ENCODE measurements at places on chromosomes 3 and 15. TPM values are rescaled to one million over a fixed set of nuclear protein-coding genes. Genes with fewer than 3 reads are reported as not detected.

DNA sequence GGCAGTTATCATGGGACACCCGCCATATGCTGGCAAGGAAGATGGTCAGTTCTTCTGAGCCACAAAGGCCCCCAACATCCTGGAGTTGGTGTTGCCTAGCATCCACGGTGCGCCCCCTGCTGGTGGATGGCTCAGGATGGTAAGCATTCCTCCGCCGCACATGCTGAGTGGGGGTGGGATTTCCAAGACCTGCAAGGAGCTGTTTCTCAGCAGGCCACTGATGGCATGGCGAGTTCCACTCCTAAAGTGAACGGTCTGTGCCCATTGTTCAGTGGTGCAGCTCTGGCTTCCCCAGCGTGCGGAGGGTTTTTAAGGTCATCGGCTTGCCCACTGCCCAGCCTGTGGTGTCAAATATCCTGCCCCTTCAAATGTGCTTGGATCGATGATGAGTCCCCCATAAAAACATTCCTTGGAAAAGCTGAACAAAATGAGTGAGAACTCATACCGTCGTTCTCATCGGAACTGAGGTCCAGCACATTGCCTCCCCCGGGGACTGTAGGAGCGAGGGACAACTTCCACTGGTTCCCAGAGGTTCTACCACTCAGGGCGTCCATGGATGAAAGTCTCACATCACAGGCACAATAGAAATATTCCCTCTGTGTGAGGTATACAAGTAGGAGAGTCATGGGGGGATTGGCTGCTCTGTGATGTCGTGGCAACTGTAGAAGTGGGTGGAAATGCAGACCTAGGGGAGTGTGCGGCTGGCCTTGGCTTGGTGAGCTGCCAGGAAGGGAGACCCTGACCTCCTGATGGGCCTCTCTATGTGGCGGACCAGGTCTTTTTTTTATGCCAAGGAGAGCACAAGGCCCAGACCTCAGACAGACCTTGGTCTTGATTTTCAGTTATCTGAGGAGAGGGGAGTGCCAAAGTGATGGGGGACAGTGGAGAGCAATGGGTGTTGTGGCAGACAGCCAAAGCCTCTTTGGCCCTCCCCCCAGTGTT, 102.0 kb downstream of the SNRPN start:
- peak; percentile 30 for DNase-seq

GRCh38 chr3:160719710-160720109, 36.3 kb upstream of the PPM1L start:
- DNase-seq: no peak

DNA sequence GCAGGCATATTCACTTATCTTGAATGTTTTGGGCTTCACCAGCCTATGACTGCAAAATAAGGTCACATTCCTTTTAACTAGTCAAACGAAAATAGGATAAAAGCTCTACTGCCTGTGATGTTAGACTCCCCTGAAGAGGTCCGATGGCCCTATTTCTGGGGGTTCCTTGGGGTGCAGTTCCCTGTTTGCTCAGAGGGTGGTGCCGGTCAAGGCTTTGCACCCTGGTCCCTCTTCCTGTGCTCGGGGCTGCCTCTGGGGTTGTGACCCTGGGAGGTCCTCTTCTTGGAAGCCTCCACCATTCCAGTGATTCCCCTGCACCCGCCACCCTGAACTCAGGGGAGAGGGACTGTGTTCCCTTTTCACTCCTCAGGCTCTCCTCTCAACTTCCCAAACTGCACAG, 86.7 kb upstream of the ANKRD34C start:
- DNase-seq: no peak

- DNase-seq: no peak
These were observed 23.9 kb downstream of the EHD4 start for GRCh38 chr15:41948490-41948889.

DNA sequence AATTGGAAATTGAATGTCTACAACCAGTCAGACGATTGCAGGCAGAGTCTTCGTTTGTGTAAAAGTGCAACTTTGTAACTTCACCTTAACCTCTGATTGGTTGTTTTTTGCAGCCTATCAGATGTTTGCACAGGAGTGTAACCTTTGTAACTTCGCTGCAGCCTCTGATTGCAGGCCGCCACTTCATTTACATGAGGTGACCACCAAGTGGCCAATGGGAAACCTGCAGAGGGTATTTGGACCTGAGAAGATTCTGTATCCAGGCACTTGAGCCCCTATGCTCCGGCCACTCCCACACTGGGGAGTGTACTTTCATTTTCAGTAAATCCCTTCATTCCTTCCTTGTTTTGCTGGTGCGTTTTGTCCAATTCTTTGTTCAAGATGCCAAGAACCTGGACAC, 68.1 kb upstream of the PFN2 start:
- DNase-seq: no peak

DNA sequence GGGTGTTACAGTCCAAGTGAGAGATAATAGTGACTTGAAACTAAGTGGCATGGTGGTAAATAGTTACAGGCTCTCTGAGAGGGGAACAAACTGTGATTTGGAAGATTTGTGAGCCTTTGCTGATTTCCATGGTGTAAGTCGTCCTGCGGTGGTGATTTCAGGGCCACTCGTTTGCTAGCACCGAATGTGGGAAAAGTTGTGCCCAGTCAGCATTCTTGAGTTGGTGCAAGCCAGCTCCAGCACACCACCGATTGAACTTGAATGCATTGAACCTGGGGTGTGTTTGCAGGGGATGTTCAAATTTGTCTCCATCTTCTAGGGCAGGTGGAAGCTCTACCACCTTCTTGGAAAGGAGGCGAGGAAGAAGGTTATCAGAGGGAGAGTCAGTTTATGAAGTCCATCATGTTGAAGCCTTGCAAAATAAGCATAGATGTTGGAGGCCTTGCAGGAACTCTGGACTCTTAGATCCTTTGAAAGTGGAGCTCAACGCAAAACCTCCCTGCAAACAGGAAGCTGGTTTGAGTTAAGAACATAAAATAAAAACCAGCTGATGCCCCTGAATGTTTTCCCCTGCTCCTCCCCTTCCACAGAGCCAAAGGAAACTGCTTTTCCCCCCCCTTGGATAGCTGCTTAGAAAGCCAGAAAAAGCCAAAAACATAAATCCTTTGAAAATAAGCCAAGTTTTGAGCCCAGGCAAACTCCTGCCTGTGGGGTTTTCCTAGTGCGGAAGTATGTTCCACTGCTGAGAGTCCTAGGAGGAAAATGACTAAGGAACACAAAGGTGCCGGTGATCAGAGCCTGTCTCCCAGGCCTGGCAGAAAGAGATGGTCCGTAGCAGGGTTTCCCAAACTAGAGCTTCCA, 21.9 kb downstream of the MAPKBP1 start:
- no peak for DNase-seq

DNA sequence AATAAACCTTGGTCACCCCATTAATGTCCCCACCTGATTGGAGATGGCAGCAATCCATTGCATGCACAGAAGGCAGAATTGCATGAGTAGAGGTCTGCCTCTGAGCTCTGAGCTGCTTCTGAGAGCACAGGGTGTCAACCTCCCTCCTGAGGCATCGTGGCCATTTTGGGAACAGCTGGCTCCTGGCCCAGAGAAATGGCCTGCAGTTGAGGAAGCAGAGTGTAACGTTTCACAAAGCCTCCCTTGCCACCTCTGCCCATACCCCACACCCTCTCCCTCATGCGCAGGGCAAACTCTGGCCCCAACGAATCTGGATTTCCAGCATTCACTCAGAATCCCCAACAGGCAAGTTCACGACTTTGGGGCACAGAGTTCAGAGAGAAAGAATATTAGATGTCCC, 198.9 kb downstream of the ADAMTS9 start:
- DNase-seq: no peak

DNA sequence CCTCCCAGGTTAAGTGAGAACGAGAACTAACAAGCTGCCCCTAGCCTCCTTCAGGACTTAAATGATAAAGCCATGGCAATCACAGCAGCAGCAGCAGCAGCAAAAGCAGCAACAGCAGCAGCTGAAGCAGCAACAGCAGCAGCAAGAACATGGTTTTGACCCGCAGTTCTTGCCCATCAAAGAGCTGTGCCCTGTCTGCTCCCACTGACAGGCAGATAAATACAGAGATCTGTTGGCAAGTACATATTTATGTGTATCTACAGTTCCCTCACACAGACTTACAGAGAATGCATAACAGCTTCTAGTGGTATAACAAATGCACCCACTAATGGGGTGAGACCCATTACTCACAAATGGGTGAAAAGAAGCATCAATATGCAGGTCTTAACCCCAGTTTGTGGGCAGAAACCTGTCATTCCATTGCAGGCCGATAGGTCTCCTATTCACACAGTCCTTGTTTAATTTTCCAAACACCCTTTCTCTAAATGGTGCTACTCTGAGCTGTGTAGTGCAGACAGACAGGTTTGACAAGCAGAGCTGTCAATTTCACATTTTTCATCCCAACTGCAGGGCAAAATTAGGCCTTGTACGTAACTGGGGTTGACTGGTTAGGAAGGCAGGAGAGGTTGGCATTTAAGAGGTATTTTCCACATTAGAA, 316.3 kb downstream of the TIGIT start:
- no peak for DNase-seq

The ZPLD1 gene
- 0.03 TPM for polyA plus RNA-seq

GRCh38 chr3:168116279-168116678, 20.6 kb upstream of the GOLIM4 start:
- no peak for DNase-seq

DNA sequence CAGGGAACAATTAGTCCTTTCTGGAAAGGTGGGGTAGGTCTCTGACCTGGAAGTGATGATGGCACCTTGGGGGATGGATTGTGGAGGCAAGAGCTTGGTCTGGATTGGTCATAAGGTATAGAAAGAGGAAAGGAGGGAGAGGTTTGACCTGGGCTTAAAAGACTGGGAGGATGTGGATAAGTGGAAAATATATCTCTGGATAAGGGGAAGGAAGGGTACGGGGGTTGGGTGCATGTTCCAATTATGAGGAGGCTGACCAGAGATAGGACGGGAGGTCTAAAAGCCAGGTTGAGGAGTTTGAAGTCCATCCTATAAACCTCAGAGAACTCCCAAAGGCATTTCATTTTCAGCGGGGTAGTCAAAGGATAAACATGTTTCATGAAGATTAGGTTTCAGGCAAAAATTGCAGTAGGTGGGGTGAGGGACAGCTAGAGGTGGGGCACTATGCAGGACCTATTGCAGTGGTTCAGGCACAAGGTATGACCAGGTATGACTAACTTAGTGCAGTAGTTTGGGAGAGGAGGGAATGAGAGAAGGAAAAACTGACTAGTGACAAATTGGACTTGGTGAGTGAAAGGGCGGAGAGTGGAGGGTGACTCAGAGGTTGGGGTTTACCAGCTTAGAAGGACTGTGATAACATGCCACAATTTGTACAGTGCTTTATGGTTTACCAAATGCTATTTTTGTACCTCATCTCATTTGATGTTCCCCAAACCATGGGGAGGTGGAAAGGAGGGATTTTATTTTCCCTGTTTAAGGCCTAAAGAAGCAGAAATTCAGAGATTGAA, 10.7 kb downstream of the PDE8A start:
- DNase-seq: no peak

The TNFAIP8L3 gene
- 1.4 TPM for polyA plus RNA-seq

- no peak for DNase-seq
These were observed 158.1 kb downstream of the APBA2 start for GRCh38 chr15:29043736-29044502.

- no peak for DNase-seq
These were observed 22.6 kb downstream of the RAB7A start for GRCh38 chr3:128748557-128748956.

- DNase-seq: no peak
These were observed 165.6 kb downstream of the LPP start for GRCh38 chr3:188319569-188319968.
